ENCODE measurements at places on chromosomes 5 and 9.
A peak's percentile ranks its signal among the peaks of the same experiment; 100 is the strongest.

GRCh38 chr5:123880875-123881274, 368.9 kb downstream of the CSNK1G3 start:
- no peak for DNase-seq

DNA sequence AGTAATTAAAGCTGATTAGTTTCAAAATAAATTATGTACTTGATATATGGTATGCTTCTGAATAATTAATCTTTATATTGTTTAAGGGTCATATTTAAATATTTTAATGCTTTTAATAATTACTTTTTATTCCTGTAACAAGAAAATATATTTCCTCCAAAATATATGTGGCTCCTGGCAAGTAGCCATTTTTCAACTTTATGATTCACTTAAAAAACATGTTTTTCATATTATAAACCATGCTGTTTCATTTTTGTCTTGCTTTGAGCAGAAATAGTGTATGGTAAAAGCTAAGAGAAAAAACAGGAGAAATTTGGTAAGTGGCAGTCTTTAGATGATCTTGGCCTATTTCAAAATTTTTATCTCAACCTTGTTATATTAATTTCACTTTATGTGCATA, 14.6 kb downstream of the SPATA9 start:
- no peak for DNase-seq

GRCh38 chr5:132387640-132388117, 18.2 kb downstream of the SLC22A5 start:
- no peak for DNase-seq

DNA sequence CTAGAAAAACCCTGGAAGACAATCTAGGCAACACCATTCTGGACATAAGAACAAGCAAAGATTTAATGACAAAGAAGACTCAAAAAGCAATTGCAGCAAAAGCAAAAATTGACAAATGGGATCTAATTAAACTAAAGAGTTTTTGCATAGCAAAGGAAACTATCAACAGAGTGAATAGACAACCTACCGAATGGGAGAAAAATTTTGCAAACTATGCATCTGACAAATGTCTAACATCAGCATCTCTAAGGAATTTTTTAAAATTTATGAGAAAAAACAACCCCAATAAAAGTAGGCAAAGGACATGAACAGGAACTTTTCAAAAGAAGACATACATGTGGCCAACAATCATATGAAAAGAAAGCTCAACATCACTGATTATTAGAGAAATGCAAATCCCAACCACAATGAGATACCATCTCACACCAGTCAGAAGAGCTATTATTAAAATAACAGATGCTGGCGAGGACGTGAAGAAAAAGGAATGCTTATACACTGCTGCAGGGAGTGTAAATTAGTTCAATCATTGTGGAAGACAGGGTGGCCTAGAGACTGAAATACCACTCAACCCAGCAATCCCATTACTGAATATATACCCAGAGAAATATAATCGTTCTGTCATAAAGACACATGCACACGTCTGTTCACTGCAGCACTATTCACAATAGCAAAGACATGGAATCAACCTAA, 3.8 kb downstream of the MOCS2 start:
- no peak for DNase-seq

- no peak for DNase-seq
Observed at GRCh38 chr9:131406563-131407436, 12.9 kb downstream of the PRRC2B start.

- DNase-seq: no peak
Observed at GRCh38 chr5:5298841-5299541, 123.5 kb upstream of the ICE1 start.

GRCh38 chr5:146338774-146339714, at the start of gene POU4F3:
Gene POU4F3 (plus strand): TSS chr5:146338839. CDS start chr5:146339113, 274 bp downstream.
- DNase-seq: no peak

DNA sequence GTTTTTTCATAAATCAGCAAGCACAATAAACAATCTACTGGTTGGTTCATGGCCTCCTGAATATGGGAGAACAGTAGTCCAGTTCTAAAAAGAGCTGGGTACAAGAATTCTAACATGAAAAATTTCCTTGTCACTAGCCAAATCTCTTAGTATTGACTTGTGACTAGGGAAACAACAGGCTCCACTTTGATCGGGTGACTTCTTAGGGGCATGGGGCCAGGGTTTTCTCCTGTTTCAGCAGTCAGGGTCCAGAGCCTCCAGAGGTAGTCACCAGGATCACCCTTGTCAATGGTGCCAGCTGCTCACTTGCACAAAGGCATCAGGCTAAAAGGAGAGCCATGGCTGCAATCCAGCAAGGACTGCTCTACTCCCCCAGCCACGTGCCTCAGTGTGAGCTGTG, 38.1 kb downstream of the LPAR1 start:
- no peak for DNase-seq

- DNase-seq: no peak
Observed at GRCh38 chr5:96547486-96547885, 114.4 kb upstream of the PCSK1 start.

GRCh38 chr9:36328798-36329411, 70.7 kb upstream of the GNE start:
- peak; percentile 45 for DNase-seq

DNA sequence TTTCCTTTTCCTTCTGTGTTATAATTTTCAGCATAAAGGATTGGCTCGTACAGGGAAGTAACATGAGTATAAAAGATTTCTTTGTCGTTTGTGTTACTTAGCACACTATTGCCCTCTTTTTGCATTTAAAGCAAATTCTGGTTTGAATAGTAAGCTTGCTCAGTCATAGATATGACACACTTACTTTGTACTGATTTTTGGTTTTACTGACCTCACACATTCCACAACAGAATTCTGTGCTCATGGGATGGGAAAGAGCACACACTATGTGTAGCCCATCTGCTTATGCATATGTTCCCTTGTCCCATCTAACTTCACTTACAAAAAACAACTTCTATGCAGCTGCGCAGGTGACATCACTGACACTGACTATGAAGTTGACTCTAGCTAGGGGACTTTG, 111.9 kb upstream of the MTAP start:
- no peak for DNase-seq

- no peak for DNase-seq
Observed at GRCh38 chr5:73983644-73984043, 357.6 kb downstream of the ARHGEF28 start.

DNA sequence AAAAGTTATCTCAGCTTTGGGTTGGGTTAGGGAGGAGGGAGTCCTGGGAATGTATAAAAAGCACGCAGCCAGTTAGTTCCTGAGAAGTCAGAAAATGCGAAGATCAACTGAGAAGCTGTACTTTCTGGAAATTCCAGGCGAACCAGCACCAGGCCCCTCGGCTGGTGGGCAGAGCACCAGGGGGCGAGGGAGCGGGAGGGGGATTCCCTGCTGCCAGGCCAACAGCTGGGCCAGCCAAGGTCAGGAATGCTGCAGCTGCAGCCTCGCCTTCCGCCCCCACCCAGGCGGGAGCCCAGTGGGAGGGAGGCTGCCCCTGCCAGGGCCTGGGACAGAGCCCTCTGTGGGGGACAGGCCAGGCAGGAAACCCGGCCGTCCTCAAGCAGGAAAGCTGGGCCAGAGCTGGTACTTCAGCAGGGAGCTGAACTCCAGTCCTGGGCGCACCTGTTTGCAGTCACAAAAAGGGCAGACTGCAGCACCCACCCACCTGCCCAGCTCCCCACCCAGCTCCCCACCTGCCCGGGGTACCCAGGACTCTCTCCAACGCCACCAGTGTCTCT, 35.5 kb downstream of the VAV2 start:
- DNase-seq: no peak

- DNase-seq: no peak
Observed at GRCh38 chr9:76465442-76466298, 6.7 kb downstream of the GCNT1 start.

GRCh38 chr5:54764102-54765090, 221.0 kb downstream of the ESM1 start:
- no peak for DNase-seq

DNA sequence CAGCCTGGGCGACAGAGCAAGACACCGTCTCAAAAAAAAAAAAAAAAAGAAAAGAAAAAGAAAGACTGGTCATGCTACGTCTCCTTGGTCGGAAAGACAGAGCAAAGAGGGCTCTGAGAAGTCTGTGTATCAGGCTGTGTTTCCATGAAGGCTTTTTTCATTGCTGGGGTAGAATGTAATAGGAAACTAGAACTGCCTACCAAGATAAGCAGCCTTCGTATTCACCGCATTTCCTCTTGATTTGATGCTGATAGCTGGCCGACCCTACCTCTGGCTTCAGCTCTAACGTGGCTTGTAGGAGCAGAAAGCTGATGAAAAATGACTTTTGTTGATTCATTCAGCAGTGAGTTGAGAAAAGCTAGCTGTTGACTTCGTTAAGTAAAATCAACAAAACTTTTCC, 17.4 kb downstream of the SLC1A3 start:
- no peak for DNase-seq

- no peak for DNase-seq
Observed at GRCh38 chr9:136563646-136564325, 17.9 kb upstream of the NOTCH1 start.

- DNase-seq: no peak
Observed at GRCh38 chr9:95626885-95627558, 110.3 kb upstream of the PTCH1 start.

DNA sequence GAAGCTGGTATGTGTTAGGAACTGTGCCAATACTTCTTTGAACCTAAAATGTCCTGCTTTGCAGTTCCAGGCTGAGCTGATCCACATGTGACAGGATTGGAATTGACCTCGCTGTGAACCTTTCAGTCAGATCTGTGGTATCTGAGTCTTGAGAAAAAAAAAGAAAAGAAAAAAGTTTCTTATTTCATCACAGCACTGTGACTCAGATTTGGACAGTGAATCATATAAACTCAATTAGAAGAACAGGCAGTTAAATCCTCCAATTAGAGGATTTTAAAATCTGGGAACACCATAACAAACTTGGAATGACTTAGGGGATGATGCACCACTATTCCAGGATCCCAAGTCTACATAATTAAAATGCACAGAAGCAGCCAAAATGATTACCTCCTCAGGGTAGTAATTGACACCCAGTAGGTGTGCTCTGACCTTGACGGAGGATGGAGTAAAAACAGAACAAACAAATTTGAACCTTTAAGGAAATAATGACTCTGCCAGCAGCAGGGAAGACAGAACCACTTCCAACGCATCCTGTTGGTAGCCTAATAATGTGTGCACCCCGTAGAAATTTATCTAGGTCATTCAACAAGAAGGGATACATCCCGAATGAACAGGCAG, 57.8 kb upstream of the RAI14 start:
- no peak for DNase-seq

DNA sequence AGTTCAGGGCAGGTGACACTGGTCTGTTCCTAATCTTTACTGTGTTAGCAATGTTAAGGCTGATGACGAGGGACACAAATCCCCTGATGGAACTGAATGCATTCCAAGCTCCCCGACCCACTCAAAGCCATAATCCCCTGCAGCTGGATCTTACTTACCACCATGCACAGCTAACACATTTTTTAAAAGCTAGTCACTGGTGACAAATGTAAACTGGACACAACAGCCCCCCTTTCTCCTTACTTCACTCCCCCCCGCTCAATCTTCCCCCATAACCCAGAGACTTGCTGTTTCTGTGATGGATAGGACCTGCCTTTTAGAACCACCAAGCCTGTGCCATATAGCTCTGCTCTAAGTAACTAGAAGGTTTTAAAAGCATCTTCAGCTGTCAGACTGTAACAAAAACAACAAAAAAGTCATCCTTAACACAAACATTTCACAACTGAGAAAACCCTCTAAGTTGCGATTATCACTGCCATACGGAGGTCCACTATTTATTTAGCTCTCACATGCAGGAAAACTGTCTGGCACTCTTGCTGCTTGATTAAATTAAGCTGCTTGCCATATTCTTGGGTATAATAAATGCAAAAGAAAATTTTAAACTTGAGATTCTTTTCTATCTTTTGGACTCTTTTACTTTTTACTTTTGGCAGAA, 44.4 kb downstream of the BNC2 start:
- no peak for DNase-seq

DNA sequence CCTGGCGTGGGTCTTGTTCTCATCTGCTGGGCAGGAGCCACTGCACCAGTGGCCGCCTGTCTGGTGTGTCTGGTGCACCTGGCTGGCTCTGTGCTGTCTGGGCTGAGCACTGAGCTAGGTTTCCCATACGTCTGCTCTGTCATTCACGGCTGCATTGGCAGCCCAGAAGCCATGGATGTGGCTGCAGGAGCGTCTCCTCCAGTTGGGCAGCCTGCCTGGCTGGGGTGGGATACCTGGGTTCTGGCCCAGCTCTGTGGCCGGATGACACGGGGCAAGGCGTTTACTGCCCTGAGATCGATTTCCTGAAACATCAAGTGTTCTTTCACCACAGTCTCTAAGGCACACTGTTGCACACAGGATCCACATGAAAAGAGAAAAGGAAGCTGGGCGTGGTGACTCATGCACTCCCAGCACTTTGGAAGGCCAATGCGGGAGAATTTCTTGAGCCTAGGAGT, 25.5 kb upstream of the SLC25A51 start:
- DNase-seq: no peak

GRCh38 chr5:109125755-109126429, 283.9 kb downstream of the PJA2 start:
- DNase-seq: no peak

GRCh38 chr5:147467973-147468508, 41.8 kb downstream of the DPYSL3 start:
- DNase-seq: no peak

DNA sequence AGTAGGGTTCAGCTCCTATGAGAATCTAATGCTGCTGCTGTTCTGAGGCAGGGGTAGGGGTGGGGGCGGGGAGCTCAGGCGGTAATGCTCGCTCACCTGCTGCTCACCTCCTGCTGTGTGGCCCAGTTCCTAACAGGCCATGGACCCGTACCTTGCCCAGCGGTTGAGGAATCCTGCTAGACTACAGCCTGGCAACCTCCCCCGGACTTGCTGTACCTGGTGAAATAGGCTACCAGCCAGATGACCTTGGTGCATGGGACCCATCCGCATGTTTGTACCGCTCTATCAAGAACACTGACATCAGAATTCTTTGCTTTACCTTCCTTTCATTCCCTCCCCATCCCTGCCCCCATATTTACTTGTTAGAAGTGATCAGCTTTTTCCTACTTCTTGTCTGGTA, 15.3 kb downstream of the IL31RA start:
- no peak for DNase-seq

- no peak for DNase-seq
Observed at GRCh38 chr9:123399803-123400378, 43.9 kb downstream of the CRB2 start.

DNA sequence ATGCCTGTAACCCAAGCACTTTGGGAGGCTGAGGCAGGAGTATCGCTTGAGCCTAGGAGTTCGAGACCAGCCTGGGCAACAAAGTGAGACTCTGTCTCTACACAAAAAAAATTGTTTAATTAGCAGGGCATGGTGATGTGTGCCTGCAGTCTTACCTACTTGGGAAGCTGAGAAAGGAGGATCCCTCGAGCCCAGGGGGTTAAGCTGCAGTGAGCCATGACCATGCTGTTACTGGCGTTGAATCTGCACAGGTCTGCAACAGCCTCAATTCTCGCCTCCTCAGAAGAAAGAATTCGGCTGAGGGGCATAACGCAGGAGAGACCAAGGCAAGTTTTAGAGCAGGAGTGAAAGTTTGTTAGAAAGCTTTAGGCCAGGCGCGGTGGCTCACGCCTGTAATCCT, 18.0 kb downstream of the CCT5 start:
- DNase-seq: no peak

Measured in naive B cell (primary cell).